PC-3 (cell line): ENCODE measurements at places on chromosomes 11 and 22. TPM values are rescaled to one million over a fixed set of nuclear protein-coding genes. Genes with fewer than 3 reads are reported as not detected.
A peak's percentile ranks its signal among the peaks of the same experiment; 100 is the strongest.

Gene ZDHHC24
- 15.1 and 19.7 TPM in 2 replicates for total RNA-seq

Gene GNAZ
- 14.4 and 17.6 TPM in 2 replicates for total RNA-seq

Gene ARHGAP42
- 11.0 and 12.1 TPM in 2 replicates for total RNA-seq

Gene HBG2
- not detected in 2 replicates for total RNA-seq

Gene KLHDC7B
- 0.35 TPM in 1 of 2 replicates, not detected in the other for total RNA-seq

Gene SEPTIN5
- total RNA-seq, result 26.3 and 27.5 TPM in 2 replicates

Gene RAG1
- 0.15 and 0.23 TPM in 2 replicates for total RNA-seq

- no peaks in the 10 kb centered on the region for H3K27me3 ChIP-seq
- no peak overlapping the region for H3K4me3 ChIP-seq
- H3K27ac ChIP-seq, result no peak overlapping the region
- H3K4me1 ChIP-seq, result peaks cover 12% of the 10 kb centered on the region
- DNase-seq, result no peak
- H3K36me3 ChIP-seq, result no peaks in the 10 kb centered on the region
Observed at GRCh38 chr11:74460065-74460464, 7.3 kb downstream of the KCNE3 start.

- H3K4me3 ChIP-seq, result no peak overlapping the region
- no peaks in the 10 kb centered on the region for H3K27me3 ChIP-seq
- H3K4me1 ChIP-seq, result peaks cover 17% of the 10 kb centered on the region
- H3K36me3 ChIP-seq, result peaks cover 25% of the 10 kb centered on the region; the same call in 1 of the 2 replicates
Observed at GRCh38 chr22:45717789-45718188, 46.2 kb downstream of the ATXN10 start.

DNA sequence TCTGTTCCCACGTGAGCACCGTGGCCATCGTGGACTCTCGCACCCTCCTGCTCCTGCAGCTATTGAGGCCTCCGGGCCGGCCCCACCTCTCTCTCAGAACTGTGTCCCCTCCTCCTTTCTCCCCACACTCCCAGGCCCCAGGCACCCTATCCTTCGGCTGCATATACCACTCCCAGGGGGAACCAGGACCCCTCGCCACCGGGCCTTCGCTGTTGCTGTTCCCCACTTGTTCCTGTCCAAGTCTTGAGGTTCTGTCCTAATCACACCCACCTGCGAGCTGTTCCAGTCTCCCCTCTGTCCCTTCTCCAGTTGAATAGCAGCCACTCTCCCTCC lies 43.0 kb upstream of the CDON start:
- H3K36me3 ChIP-seq, result no peaks in the 10 kb centered on the region
- no peak overlapping the region for H3K4me3 ChIP-seq
- no peak for DNase-seq
- H3K27me3 ChIP-seq, result no peaks in the 10 kb centered on the region

DNA sequence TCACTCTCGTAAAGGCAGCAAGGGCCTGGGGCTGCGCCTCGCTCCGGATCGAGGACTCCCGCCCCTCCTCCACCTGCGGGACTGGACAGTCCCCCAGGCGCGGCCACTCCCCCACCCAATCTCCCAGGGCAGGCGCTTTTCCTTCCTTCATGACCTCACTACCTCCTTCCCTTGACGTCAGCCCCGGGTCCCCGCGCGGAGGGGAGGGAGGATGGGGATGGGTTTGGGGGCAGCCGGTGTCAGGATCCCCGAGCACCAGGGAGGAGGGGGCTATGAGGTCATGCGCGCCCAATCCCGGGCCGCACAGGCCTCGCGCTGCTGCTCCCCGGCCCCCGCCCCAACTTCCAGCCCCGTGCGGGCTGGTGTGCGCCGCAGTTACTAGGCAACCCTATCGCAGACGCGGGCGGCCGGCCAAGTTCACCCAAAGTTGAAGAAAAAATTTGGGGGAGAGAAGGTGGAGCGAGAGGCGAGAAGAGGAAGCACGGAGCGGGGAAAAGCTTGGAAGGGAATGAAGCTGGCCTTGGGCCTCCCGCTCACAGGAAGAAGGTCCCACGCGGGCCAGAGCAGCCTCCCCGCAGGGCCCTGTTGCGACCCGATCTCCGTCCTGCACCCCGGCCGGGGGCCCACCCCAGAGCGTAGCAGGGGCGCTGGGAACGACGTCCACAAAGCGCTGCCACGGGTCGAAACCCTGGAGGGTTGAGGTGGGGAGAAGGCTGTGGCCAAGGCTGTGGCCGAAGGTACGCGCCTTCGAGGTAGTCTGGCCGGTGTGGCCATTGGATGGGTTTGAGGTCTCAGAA lies 8.3 kb downstream of the WT1 start:
- H3K27ac ChIP-seq, result no peak overlapping the region
- no peak overlapping the region for H3K4me3 ChIP-seq
- no peak for DNase-seq
- no peaks in the 10 kb centered on the region for H3K36me3 ChIP-seq

GRCh38 chr11:117189191-117189940 lies 9.8 kb upstream of the TAGLN start:
- no peak overlapping the region for H3K4me3 ChIP-seq
- H3K36me3 ChIP-seq, result no peaks in the 10 kb centered on the region
- H3K27ac ChIP-seq, result no peak overlapping the region
- no peaks in the 10 kb centered on the region for H3K27me3 ChIP-seq

DNA sequence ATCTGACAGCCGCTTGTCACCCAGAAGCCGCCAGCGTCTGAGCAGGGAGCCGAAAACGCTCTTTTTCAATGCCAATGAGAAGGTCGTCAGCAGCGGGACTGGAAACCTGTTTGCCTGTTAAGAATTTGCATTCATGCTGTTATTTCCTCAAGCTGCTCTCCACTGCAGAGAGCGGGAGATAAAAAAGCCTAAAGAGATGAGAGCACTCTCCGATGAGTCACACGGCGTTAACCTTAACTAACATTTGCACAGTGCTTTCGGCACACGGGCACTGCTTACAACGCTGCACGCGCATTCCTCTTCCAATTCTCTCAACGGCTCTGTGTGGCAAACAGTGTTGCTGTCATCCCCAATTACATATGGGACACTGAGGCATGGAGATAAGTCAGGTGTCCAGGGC lies 40.0 kb upstream of the RTL6 start:
- H3K4me3 ChIP-seq, result no peak overlapping the region
- no peaks in the 10 kb centered on the region for H3K36me3 ChIP-seq
- H3K27me3 ChIP-seq, result no peaks in the 10 kb centered on the region

- no peak overlapping the region for H3K4me3 ChIP-seq
- H3K4me1 ChIP-seq, result no peaks in the 10 kb centered on the region
- no peak overlapping the region for H3K27ac ChIP-seq
Observed at GRCh38 chr11:134343646-134344045, 11.9 kb downstream of the GLB1L2 start.

GRCh38 chr22:36725366-36726006 lies 21.9 kb upstream of the CACNG2 start:
- H3K27ac ChIP-seq, result no peak overlapping the region
- no peaks in the 10 kb centered on the region for H3K36me3 ChIP-seq
- no peak overlapping the region for H3K4me3 ChIP-seq
- peaks cover 36% of the 10 kb centered on the region for H3K27me3 ChIP-seq
- no peaks in the 10 kb centered on the region for H3K4me1 ChIP-seq

GRCh38 chr22:17808693-17809403 lies 34.6 kb upstream of the BID start:
- no peak for DNase-seq
- H3K36me3 ChIP-seq, result no peaks in the 10 kb centered on the region; the same call in 1 of the 2 replicates
- no peak overlapping the region for H3K4me3 ChIP-seq
- no peaks in the 10 kb centered on the region for H3K4me1 ChIP-seq
- no peaks in the 10 kb centered on the region for H3K27me3 ChIP-seq
- H3K27ac ChIP-seq, result no peak overlapping the region

DNA sequence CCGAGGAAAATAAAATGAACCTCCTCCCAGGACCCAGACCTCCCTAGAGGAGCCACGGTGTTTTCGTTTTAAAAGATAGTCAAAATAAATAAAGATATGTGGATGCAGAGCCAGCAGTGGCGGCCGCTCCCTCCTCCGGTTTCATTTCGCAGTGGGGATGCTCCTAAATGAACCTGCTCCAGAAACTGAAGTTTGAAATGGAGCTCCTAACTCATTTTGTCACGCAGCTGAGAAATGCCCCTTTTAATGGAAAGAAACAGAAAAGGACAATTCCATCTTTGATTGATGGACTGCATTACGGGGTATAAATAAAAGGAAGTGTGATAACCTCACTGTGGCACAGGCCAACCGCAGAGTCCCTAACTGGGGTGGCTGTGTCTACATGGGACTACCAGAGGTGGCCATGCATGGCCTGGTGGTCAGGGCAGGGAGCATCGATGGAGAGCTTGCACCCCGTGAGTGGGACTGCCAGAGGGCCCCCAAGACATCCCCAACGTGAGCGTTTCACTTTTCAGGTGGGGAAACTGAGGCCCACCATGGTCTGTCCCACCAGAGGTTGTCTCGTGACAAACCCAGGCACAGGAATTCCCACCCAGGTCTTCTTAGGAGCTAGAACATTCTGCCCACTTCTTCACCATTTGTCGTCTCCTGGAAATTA lies 426.6 kb downstream of the BRD1 start:
- no peaks in the 10 kb centered on the region for H3K4me1 ChIP-seq
- H3K4me3 ChIP-seq, result no peak overlapping the region
- H3K27ac ChIP-seq, result no peak overlapping the region
- no peak for DNase-seq

- no peaks in the 10 kb centered on the region for H3K36me3 ChIP-seq
- peak overlapping the region; percentile 11; the same call in 1 of the 2 replicates for H3K27ac ChIP-seq
- H3K4me1 ChIP-seq, result peaks cover 27% of the 10 kb centered on the region
- H3K4me3 ChIP-seq, result no peak overlapping the region
- no peaks in the 10 kb centered on the region for H3K27me3 ChIP-seq
Observed at GRCh38 chr22:46451741-46452140, 85.7 kb downstream of the CELSR1 start.

- H3K27ac ChIP-seq, result no peak overlapping the region
- DNase-seq, result no peak
- H3K27me3 ChIP-seq, result no peaks in the 10 kb centered on the region; the same call in 1 of the 2 replicates
- no peak overlapping the region for H3K4me3 ChIP-seq
Observed at GRCh38 chr11:109870297-109870696, 222.9 kb upstream of the ZC3H12C start.

GRCh38 chr11:11246166-11246565 lies 106.9 kb downstream of the CSNK2A3 start:
- H3K4me3 ChIP-seq, result no peak overlapping the region
- H3K4me1 ChIP-seq, result no peaks in the 10 kb centered on the region
- no peak overlapping the region for H3K27ac ChIP-seq
- H3K27me3 ChIP-seq, result no peaks in the 10 kb centered on the region
- no peak for DNase-seq

GRCh38 chr11:2982214-2982613 lies 9.9 kb downstream of the NAP1L4 start:
- no peaks in the 10 kb centered on the region for H3K4me1 ChIP-seq
- H3K27me3 ChIP-seq, result no peaks in the 10 kb centered on the region
- no peak overlapping the region for H3K27ac ChIP-seq
- DNase-seq, result no peak
- peaks cover 32% of the 10 kb centered on the region; the same call in 1 of the 2 replicates for H3K36me3 ChIP-seq
- H3K4me3 ChIP-seq, result no peak overlapping the region

- H3K36me3 ChIP-seq, result no peaks in the 10 kb centered on the region
- H3K27me3 ChIP-seq, result no peaks in the 10 kb centered on the region
- no peak for DNase-seq
- H3K4me3 ChIP-seq, result no peak overlapping the region
Observed at GRCh38 chr22:45905326-45905923, 71.5 kb downstream of the WNT7B start.

GRCh38 chr11:67372993-67373647 lies at the start of gene CLCF1:
Gene CLCF1 (minus strand): TSS chr11:67373598. CDS start chr11:67373539, 59 bp downstream.
- H3K4me1 ChIP-seq, result peaks cover 58% of the 10 kb centered on the region
- peak within 1 kb of the TSS; percentile 100 for H3K27ac ChIP-seq
- peak within 1 kb of the TSS; percentile 90 for H3K4me3 ChIP-seq
- H3K36me3 ChIP-seq, result peaks cover 21% of the 10 kb centered on the region; the same call in 1 of the 2 replicates
- peak; percentile 56 for DNase-seq
- no peaks in the 10 kb centered on the region for H3K27me3 ChIP-seq

DNA sequence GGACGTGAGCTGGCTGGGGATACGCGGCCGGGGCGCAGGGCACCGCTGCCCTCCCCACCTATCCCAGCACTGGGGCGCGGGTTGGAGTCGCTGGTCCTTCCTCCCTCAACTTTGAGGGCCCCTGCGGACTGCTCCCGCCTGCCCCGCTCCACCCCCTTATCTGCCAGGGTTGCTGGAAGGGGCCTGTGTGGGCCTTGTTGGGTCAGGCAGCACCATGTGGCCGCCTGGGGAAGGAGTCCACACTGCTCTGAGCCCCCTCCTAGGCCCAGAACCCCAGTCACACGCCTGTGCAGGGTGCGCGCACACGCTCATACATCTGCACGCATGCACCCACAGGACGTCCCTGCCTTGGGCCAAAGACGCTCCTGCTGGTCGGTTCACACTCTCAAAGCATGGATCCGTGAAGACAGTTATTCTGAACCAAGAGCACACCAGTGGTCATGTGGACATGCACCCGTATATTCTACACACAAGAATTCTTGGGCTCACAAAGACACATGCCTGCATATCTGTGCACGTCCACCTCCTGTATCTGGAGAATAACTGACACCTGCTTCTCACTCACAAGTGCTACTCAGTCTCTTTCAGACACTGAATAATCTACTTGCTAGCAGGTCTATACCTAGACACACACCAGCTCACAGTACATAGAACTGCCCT lies 710 bp downstream of the TUB start:
- peaks cover 10% of the 10 kb centered on the region; the same call in 1 of the 2 replicates for H3K27me3 ChIP-seq
- no peaks in the 10 kb centered on the region for H3K4me1 ChIP-seq
- H3K36me3 ChIP-seq, result no peaks in the 10 kb centered on the region
- no peak overlapping the region for H3K27ac ChIP-seq
- DNase-seq, result no peak

- H3K4me3 ChIP-seq, result no peak overlapping the region
- H3K27ac ChIP-seq, result no peak overlapping the region
- H3K36me3 ChIP-seq, result no peaks in the 10 kb centered on the region
- no peak for DNase-seq
- H3K27me3 ChIP-seq, result peaks cover 69% of the 10 kb centered on the region
- no peaks in the 10 kb centered on the region for H3K4me1 ChIP-seq
Observed at GRCh38 chr11:11665407-11665806, 43.6 kb upstream of the GALNT18 start.

DNA sequence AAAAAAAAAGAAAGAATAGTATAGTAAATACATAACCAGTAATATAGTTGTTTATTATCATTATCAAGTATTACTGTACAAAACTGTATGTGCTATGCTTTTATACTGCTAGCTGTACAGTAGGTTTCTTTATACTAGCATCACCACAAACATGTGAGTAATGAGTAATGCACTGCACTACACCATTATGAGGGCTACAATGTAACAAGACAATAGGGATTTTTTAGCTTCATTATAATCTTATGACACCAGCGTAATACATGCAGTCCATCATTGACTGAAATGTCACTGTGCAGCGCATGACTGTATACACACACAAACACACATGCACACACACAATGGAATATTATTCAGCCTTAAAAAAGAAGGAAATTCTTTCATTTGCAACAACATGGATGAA lies 111.5 kb upstream of the ZBED5 start:
- H3K4me1 ChIP-seq, result no peaks in the 10 kb centered on the region
- H3K27ac ChIP-seq, result no peak overlapping the region
- no peaks in the 10 kb centered on the region for H3K36me3 ChIP-seq
- DNase-seq, result no peak

GRCh38 chr11:34105957-34106504 lies 602 bp downstream of the NAT10 start:
- peak overlapping the region; percentile 88 for H3K27ac ChIP-seq
- peaks cover 19% of the 10 kb centered on the region for H3K4me1 ChIP-seq
- peak overlapping the region; percentile 85 for H3K4me3 ChIP-seq
- H3K27me3 ChIP-seq, result no peaks in the 10 kb centered on the region
- peak; percentile 10 for DNase-seq
- peaks cover 27% of the 10 kb centered on the region; the same call in 1 of the 2 replicates for H3K36me3 ChIP-seq
